ENCODE measurements at places on chromosomes 7 and 10.
A peak's percentile ranks its signal among the peaks of the same experiment; 100 is the strongest.

DNA sequence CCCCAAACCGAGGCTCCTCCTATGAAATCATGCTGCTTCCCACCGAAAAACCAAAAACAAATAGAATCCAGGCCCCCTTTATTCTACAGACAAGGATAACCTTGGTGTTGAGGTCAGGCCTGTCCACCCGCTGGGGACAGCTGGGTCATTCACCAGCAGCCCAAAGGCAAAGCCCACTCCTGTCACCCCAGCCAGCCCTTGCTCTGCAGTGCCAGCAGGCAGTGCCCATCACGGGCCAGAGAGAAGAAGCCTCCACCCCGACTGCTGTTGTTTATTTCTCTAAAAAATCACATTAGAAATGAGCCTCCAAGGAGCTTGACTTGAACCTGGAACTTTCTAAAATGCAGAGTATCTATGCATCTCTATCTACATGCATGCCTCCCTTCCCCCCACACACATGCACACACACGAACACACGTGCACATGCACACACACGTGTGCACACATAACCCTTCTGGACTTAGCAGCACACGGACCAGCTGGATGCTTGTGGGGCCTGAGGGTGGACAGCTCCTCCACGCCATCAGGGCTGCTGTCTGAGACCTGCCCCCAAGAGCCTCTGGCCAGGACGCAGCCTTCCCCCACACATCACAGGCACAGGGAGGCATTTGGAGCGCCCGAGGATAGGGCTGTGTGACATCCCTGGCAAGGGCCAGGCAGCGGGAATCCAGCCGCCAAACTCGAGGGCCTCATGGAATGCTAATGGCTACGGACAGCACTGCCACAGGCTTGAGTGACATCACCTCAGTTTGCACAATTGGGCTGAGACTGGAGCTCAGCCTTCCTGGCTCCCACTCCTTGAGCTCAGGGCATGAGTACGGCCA lies 22.8 kb downstream of the PRKAG2 start:
- no peaks in the 10 kb centered on the region for H3K36me3 ChIP-seq
- no peak overlapping the region for H3K4me3 ChIP-seq
- H3K27me3 ChIP-seq: peaks cover 36% of the 10 kb centered on the region
- H3K27ac ChIP-seq: no peak overlapping the region
- DNase-seq: peak; percentile 55

GRCh38 chr10:44995581-44995913 lies 5.2 kb upstream of the ZNF22 start:
- H3K27me3 ChIP-seq: no peaks in the 10 kb centered on the region
- H3K4me3 ChIP-seq: no peak overlapping the region
- DNase-seq: no peak
- peaks cover 5% of the 10 kb centered on the region for H3K4me1 ChIP-seq

GRCh38 chr7:20083781-20084180 lies 133.4 kb downstream of the MACC1 start:
- H3K4me1 ChIP-seq: no peaks in the 10 kb centered on the region
- no peak overlapping the region for H3K4me3 ChIP-seq
- DNase-seq: no peak
- H3K36me3 ChIP-seq: no peaks in the 10 kb centered on the region
- no peak overlapping the region for H3K27ac ChIP-seq
- H3K27me3 ChIP-seq: no peaks in the 10 kb centered on the region

- H3K36me3 ChIP-seq: peaks cover 36% of the 10 kb centered on the region
- DNase-seq: no peak
- H3K4me3 ChIP-seq: no peak overlapping the region
- no peaks in the 10 kb centered on the region for H3K4me1 ChIP-seq
Measured at GRCh38 chr10:99682752-99683151, 23.4 kb downstream of the ENTPD7 start.

- H3K4me3 ChIP-seq: no peak overlapping the region
- no peaks in the 10 kb centered on the region for H3K4me1 ChIP-seq
- H3K27me3 ChIP-seq: no peaks in the 10 kb centered on the region
Measured at GRCh38 chr7:78406531-78406930, 608.0 kb downstream of the PHTF2 start.

DNA sequence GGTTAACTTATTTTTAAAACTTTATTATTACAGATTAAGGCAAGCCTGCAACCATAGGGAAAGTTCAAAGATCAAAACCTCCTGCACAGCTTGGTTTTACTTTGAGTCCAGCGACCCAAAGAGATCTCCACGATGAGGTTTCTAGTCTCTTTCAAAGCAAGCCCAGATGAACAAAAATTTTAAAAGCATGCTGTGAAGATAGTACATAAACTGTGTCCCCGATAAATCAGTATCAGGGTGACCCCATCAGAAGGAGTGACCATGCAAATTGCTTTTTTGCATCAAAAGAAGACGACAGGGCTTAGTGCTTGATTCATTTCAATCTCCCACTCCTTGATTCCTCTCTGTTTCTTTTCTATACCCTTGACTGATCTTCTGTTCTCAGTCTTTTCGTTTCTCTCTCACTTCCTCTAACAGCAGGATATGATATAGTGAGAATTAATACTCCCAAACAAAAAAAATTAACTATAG lies 16.0 kb upstream of the DNTT start:
- peaks cover 2% of the 10 kb centered on the region for H3K4me1 ChIP-seq
- no peak overlapping the region for H3K4me3 ChIP-seq
- H3K27me3 ChIP-seq: no peaks in the 10 kb centered on the region
- no peaks in the 10 kb centered on the region for H3K36me3 ChIP-seq

DNA sequence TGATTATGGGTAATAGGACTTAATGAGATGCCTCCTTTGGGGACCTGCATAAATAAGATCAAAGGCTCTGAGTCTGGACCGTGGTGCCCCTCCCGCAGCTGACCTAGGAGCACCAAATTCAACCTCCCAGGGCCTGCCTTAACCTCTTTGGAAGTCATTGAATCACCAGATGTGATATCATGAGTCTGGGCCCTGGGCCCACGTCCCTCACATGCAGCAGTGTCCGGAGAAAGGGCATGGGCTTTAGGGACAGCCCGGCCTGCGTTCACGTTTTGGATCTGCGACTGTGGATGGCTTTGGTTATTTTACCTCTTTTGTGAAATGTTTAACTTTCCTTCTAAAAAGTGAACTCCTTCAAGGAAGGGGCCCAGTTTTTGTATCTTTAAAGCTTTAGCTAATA lies 220.0 kb upstream of the KLF6 start:
- H3K27me3 ChIP-seq: no peaks in the 10 kb centered on the region
- H3K27ac ChIP-seq: no peak overlapping the region
- H3K4me3 ChIP-seq: no peak overlapping the region
- no peak for DNase-seq
- no peaks in the 10 kb centered on the region for H3K36me3 ChIP-seq
- H3K4me1 ChIP-seq: no peaks in the 10 kb centered on the region

- DNase-seq: no peak
- peak overlapping the region; percentile 79 for H3K27ac ChIP-seq
- H3K36me3 ChIP-seq: peaks cover 31% of the 10 kb centered on the region
- H3K4me3 ChIP-seq: peak overlapping the region; percentile 69
- no peaks in the 10 kb centered on the region for H3K4me1 ChIP-seq
- H3K27me3 ChIP-seq: no peaks in the 10 kb centered on the region
Measured at GRCh38 chr10:119166118-119166500, 595 bp upstream of the SFXN4 start.

- DNase-seq: no peak
- no peak overlapping the region for H3K4me3 ChIP-seq
- H3K27me3 ChIP-seq: peaks cover 5% of the 10 kb centered on the region
Measured at GRCh38 chr7:134351424-134351823, 34.7 kb upstream of the SLC35B4 start.

- no peak overlapping the region for H3K27ac ChIP-seq
- no peak overlapping the region for H3K4me3 ChIP-seq
- no peaks in the 10 kb centered on the region for H3K36me3 ChIP-seq
- H3K27me3 ChIP-seq: no peaks in the 10 kb centered on the region
Measured at GRCh38 chr7:61576-62360, 130.6 kb upstream of the FAM20C start.

DNA sequence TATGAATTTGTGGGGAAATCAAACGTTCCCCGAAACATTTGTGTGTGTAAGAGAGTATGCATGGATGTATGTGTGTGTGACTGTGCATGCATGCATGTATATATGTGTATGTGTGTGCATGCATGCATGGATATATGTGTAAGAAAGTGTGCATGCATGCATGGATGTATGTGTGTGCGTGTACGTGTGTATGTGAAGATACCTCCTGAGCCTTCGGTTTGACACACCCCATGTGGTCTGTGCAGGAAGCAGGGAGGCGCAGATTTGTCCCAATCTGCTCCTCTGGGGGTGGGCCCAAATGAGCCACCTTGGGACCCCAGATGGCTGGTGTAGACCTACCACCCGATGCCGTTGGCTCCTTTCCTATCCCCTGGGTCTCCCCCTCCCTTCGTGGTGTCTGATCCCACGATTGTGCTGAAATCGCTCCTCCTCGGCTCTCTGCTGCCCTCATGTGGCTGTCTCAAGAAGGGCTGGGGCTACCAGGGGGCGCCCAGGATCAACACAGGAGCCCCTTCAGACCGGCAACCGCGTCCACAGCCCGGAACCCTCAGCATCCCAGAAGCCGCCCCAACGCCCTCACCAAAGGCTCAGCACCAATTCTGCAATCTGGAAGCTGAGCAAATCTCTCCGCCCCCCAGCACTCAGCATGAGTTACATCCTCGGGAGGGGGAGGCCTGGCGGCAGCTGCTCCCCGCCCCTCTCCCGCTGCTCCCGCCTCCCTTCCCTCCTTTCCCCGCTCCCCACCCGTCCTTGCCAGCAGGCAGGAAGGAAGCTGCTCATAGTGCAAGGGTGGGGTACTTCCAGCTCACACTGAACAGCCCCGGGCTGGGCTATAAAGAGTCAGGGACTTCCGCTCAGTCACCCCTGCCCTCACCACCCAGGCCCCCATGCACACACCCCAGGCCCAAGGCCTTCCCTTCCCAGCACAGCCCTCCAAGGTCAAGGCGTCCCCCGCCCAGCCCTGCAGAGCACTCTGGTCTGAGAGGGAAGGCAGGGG lies 2.3 kb upstream of the NOS3 start:
- H3K27me3 ChIP-seq: peaks cover 13% of the 10 kb centered on the region
- H3K4me3 ChIP-seq: peak overlapping the region; percentile 46
- no peak overlapping the region for H3K27ac ChIP-seq

- H3K4me1 ChIP-seq: peaks cover 11% of the 10 kb centered on the region
- peak; percentile 95 for DNase-seq
- peak within 1 kb of the TSS; percentile 34 for H3K27ac ChIP-seq
Measured at GRCh38 chr10:98446661-98447221, at the start of gene HPS1. Gene HPS1 (minus strand): TSS chr10:98446935. CDS start chr10:98443240, 3,695 bp downstream.

- no peaks in the 10 kb centered on the region for H3K36me3 ChIP-seq
- H3K27me3 ChIP-seq: no peaks in the 10 kb centered on the region
- no peak for DNase-seq
- H3K4me1 ChIP-seq: no peaks in the 10 kb centered on the region
- no peak overlapping the region for H3K4me3 ChIP-seq
Measured at GRCh38 chr10:30792025-30792424, 162.5 kb upstream of the LYZL2 start.

- H3K4me3 ChIP-seq: no peak overlapping the region
- no peaks in the 10 kb centered on the region for H3K4me1 ChIP-seq
- DNase-seq: no peak
- H3K36me3 ChIP-seq: no peaks in the 10 kb centered on the region
Measured at GRCh38 chr7:150339409-150339809, 2.0 kb downstream of the RARRES2 start.

- no peaks in the 10 kb centered on the region for H3K36me3 ChIP-seq
- no peak overlapping the region for H3K27ac ChIP-seq
- H3K4me3 ChIP-seq: no peak overlapping the region
- peaks cover 19% of the 10 kb centered on the region for H3K4me1 ChIP-seq
- no peaks in the 10 kb centered on the region for H3K27me3 ChIP-seq
Measured at GRCh38 chr10:50567384-50567783, 56.4 kb downstream of the SGMS1 start.

DNA sequence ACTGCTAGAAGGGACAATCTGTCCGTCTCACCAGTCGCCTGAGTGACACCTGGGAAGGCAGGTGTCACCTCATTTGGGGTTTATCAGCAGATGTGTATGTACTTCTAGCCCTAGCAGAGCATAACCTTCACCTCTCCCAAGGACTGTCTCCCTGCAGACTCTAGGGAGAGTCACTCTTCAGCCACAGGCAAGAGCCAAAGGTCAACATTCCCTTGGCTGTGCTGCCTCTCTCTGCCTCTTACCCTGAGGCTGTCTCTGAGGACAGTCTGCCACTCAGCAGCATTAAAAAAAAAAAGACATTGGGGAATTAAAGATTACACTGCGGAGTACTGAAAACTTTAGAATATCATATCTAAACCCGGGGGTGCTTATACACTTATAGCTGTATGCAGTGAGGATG lies 377.7 kb upstream of the FZD8 start:
- DNase-seq: no peak
- H3K4me1 ChIP-seq: no peaks in the 10 kb centered on the region
- H3K36me3 ChIP-seq: no peaks in the 10 kb centered on the region
- no peak overlapping the region for H3K27ac ChIP-seq
- H3K4me3 ChIP-seq: no peak overlapping the region

DNA sequence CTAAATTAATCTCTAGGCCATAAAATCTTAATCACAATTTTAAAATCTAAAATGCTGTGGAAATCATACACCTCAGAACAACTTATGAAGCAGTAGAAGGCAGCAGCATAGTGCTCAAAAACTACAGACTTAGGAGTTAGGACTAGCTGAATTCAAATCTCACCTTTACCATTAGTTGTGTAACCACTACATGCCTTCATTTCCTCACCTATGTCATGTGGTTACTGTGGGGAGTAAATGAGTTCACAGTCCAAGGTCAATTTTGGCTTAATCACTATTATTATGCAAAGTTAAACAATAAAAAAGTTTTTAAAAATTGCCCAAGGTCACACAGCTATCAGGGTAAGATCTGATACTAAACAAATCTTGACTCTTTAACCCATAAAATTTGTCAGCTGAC lies 37.0 kb downstream of the SNX13 start:
- no peak overlapping the region for H3K4me3 ChIP-seq
- no peaks in the 10 kb centered on the region for H3K27me3 ChIP-seq
- H3K27ac ChIP-seq: no peak overlapping the region
- H3K4me1 ChIP-seq: no peaks in the 10 kb centered on the region

GRCh38 chr10:117663750-117664149 lies 121.2 kb downstream of the EMX2 start:
- H3K36me3 ChIP-seq: no peaks in the 10 kb centered on the region
- no peaks in the 10 kb centered on the region for H3K27me3 ChIP-seq
- no peak for DNase-seq
- H3K4me1 ChIP-seq: no peaks in the 10 kb centered on the region

DNA sequence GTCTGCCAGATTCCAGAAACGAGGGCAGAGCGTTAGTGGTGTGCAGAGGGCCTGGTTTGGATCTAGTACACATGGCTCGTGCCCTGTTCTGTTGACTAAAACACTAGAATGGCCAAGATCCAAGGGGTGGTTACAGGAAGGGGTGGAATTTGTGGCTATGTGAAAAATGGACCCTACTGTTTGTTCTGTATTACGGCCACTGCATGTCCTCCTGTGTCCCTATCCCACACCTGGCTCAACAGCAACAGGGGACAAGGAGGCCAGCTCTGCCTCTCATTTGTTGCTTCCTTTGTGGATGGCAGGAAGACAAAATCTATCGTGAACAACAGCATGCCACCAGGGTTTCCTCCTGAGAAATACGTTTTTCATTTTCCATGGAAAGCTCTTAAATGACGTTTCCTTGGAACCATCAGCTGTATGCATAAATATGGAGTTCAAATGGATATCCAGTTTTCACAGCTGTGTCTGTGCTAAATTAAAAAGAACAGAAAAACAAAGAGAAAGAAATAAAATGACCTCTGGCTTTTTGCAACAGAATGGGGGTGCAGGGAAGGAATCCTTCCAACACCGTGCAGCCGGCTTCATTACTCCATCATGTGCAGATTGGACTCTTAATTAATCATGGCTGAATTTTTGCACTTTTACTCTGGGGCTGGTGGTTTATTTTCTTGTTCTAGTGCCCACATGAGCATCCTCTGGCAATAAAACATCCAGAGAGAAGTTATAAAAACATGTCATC lies 318.9 kb downstream of the CXCL12 start:
- H3K27ac ChIP-seq: no peak overlapping the region
- DNase-seq: no peak
- no peak overlapping the region for H3K4me3 ChIP-seq
- H3K4me1 ChIP-seq: peaks cover 7% of the 10 kb centered on the region
- H3K27me3 ChIP-seq: no peaks in the 10 kb centered on the region
